DMS53 (cell line): ENCODE measurements at places on chromosomes 5 and 9.

DNA sequence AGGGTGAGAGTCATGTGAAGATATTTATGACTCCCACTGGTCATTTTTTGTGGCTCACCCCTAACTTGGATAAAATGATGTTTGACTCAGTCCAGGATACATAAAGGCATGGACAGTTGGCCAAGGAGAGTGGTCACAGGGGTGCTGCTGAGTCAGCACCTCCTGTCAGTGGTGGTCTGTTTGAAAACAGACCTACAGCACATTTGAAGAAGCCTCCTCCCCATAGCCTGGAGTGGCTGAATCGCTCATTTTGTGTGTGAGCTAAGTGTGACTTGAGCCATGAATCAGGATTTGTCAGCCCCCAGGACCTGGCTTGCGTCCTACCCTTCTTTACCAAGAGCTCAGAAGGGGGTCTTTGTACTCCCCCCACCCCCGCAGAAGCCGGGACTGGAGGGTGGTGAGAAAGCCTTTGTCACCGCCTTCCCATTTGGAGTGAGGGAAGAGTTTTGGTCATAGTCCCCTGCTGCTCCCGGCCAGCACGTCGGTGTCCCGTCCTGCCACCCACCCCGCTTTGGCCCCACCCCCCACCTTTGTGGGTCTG lies 35.6 kb downstream of the TRIO start:
- DNase-seq, result no peak

DNA sequence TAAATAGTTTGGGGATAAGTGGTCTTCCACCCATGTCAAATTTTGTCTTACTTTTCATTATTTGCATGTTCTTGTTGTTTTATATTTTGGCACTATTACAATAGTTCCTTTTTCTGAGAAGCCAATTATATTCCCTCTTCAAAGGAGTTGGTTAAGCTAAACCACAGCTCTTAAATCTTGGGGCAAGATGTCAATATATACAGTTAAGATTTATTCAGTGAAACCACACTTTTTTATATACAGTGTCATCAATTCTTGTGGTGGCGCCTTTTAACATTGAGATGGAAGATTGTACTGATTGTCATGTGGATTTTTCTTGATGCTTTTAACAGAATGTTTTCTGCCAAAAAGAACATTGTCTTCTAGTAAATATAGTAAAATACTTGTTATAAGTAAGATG lies 104.1 kb downstream of the MTREX start:
- DNase-seq, result no peak

DNA sequence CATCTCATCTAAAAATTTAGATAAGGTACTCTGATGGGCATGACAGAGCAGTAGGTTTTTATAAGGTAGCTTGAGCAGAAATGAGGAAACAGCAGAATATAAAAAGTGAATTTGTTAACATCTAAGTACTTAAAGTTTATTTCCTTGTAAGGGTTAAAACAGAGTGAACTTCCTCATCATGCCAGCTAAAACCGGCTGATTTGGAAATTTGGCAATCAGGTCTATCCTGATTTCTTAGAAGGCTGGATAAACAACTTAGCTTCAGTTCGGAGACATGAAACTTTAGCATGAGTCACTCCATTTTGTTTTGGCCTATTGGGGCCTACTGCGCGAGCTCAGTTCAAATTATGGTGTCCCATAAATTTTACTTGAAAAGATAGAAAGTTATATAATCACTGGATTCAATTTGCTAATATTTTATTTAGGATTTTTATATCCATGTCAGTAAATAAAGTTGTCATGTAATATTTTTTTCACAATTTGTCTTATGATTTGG lies 241.6 kb upstream of the RORB start:
- DNase-seq, result no peak

- DNase-seq, result no peak
Observed at GRCh38 chr5:125194883-125195282, 448.4 kb upstream of the ZNF608 start.

- no peak for DNase-seq
Observed at GRCh38 chr5:65475895-65476294, 5.8 kb downstream of the ADAMTS6 start.

- DNase-seq, result peak; percentile 75
Observed at GRCh38 chr9:95425910-95426551, 90.7 kb downstream of the PTCH1 start.

- no peak for DNase-seq
Observed at GRCh38 chr5:28737682-28738081, 1699.3 kb upstream of the CDH9 start.

DNA sequence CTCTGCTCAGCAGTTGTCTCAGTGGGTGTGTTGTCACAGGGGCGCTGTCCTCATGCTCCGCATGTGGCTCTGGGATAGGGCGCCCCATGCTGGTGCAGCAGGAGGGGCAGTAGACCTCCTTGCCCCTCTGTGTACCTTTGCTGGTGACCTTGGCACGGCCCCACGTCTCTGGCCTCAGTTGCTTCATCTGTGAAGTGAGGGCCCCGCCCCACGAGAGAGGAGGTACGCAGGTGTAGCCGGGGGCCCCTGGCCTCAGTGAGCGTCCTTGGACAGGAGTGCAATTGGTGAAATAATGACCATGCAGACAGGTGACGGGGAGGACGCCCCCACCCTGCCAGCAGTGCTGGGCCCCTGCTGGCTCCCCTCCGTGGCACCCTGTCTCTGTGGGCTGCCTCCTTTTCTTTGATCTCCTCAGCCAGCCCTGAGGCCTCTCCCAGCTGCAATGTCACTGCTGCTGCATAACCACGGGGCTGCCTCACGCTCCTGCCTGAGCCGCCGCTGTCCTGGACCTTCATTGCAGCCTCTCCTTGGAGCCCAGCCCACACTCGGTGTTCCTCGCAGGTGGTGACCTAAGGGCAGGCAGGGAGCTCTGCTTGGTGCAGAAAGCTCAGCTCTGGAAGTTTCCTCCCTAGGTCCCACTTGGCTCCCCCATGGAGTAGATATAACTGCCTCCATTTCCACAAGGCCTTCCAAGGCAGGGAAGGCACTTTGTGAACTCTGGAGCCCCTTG lies 57.3 kb downstream of the PHF2 start:
- no peak for DNase-seq

DNA sequence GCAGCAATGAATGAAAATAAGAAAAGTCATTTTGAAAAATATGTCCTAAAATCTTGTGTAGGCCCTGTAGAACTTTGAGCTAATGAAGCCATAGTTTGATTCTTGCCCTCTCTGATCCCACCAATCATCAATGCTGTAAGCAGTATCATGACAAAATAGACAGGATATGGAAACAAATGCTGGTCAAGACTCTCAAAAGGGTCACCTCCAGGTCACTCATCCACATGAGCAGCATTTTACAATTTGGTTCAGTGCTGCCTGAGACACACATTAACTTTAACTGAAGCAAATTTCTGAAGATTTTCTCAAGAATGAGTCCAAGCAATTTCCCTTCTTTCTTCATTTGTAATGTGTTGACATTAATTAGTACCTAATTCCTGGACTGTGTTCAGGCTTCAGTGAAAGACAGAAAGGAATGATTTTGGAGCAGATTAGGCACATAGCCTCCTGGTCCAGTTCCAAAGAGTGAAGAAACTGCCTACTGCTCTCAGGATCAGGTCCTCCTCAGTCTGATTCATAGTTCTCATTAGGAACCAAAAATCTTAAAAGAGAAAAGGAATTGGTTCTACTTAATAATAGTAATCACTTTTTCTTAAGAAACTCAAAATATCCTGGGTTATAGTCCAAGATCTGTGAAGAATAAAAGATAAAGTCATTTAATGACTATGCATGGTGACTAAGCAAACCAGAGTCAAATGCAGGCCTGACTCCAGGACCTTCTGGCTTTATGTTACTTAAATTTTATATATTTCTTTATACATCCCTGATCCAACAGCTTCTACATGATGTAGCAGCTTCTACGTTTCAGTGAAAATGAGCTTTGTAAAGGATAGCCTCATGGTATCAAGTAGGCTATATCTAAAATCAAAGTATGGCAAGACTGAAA lies 192.1 kb upstream of the RGMB start:
- DNase-seq, result no peak

GRCh38 chr9:98892690-98893089 lies 51.0 kb upstream of the COL15A1 start:
- no peak for DNase-seq

DNA sequence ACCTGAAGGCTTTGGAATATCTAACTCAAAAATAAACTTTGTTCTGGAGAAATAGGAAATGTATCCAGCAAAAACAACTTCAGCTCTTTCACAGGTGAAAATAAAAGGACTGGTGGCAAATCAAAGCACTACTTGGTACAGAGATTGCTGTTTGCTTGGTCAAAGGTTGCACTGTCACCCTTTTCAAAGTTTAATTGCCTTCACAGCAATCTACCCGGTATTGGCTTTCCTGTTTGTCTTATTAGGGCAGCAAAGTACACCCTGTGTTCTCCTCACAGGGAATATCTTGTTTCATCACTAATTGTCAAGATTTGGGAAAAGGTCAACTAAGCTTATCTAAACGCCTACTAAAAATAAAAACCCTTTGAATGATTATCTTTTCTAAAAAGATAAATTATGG lies 214.1 kb upstream of the ADCY2 start:
- no peak for DNase-seq

- peak; percentile 26 for DNase-seq
Observed at GRCh38 chr5:146588331-146589027, 72.5 kb upstream of the GPR151 start.

DNA sequence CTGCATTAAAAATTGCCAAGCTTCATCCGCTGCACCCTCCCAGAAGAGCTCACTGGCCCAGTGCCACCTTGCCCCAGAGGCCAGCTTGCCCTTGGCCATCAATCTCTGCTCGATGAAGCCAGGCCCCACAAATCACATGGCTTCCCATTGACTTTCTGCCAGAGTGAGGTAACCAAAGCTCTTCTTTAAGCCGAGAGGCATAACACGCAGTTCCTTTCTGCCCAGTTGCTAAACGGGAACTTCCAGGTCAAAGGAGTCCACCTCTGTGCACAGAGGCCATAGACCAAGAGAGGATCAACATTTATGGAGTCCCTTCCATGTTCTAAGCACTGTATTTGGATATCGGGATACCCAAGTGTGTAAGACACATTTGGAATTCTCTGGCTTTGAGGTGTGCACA lies 208.8 kb downstream of the KIF4B start:
- no peak for DNase-seq

GRCh38 chr5:169051351-169051750 lies 249.6 kb downstream of the SLIT3 start:
- DNase-seq, result no peak

DNA sequence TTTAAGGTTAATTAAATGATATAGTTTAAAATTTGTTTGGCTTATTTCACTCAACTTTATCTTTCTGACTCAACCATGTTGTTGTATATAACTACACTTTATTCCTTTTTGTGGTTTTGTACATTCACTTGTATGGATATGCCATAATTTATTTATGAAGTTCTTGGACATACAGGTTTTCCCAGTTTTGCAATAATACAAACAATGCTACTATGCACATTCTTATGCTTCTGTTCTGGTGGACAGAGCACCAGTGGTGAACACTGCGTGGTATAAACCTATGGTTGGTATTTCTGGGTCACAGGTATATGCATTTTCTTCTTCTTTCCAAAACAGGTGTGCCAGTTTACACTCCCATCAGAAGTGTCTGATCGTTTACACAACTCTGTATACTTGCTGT lies 35.7 kb upstream of the TRIM14 start:
- DNase-seq, result peak; percentile 45

DNA sequence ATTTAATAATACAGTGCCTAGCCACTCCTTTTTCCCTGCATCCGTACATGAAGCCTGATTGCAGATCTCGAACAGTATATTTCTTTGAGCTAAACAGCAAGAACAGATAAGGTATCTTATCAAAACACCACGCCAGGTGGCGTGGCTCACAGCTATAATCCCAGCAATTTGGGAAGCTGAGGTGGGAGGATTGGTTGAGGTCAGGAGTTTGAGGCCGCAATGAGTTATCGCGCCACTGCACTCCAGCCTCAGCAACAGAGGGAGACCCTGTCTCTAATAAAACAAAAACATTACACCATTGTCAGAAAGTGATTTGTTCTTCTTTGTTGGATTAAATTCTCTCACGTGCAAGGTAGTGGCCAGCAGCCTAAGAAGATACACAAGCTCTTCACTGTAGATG lies 291.2 kb upstream of the DMRT1 start:
- DNase-seq, result no peak

GRCh38 chr5:62621280-62621679 lies 42.7 kb downstream of the LRRC70 start:
- no peak for DNase-seq

DNA sequence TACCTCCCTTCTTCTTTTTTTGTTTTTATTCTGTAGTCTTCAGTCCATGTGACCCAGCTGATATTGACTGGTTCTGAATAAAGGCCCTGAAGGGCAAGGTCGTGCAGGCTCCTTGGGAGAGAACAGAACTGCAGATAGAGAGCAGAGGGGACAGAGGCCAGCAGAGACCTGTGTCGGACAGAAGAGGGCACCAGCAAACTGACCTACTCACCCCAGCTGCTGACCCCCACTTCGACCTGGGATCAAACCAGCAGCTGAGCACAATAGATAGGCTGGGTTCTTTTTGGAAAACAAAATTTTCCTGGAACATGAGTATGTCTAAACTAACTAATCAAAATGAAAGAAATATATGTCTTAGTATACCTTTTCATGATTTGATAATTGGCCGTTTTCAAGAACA lies 695.1 kb downstream of the NR2F1-AS1 start:
- DNase-seq, result peak; percentile 51

DNA sequence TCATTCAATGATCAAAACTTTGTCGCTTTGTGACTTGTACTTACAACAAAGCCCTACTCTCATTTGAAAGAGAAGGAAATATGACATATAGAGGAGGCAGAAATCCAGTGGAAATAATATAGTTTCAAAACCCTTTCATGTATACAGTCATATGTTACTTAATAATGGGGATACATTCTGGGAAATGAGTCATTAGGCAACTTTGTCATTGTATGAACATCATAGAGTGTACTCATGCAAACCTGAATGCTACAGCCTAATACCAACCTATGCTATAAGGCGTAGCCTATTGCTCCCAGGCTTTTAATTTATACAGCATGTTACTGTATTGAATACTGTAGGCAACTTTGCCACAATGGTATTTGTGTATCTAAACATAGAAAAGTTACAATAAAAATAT lies 69.0 kb upstream of the SMC2 start:
- DNase-seq, result no peak

DNA sequence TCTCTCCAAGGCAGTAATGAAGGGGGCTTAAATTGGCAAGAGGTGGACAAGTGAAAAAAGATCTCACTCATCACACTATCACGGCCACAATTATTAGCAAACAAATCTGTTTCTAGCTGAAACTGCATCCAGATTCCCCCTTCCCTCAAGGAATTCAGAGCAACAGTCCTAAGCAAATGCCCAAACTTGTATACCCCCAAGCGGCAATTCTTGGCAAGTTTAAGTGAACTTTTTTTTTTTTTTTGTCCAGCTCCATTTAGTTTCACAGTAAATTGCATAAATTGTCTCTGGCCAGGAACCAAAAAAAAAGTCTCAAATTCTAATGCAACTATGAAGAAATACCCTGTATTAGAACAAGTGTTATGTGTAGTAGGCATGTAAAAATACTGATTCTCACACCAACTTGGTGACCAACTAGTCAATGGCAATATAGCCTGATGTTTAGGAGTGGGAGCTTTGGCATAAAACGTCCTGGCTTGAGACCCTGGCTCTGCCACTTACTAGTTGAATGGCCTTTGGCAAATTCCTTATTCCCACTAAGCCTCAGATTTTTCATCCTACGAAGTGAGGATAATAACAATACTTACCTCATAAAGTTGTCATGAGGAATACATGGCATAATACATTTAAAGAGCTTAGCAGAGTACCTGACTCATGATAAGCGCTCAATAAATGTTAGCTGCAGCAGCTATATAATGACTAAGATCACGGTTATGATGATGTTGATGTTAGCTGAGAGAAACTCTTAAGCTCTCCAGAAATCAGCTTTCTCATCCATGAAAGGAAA lies 193.2 kb downstream of the ADAMTSL1 start:
- DNase-seq, result no peak

GRCh38 chr5:58114324-58114723 lies 345.6 kb downstream of the PLK2 start:
- DNase-seq, result no peak
